Panc1 (cell line): ENCODE measurements at places on chromosomes 5 and 9.
A peak's percentile ranks its signal among the peaks of the same experiment; 100 is the strongest.

GRCh38 chr5:59189472-59190244 is 606.8 kb downstream of the RAB3C start:
- no peak for DNase-seq
- H3K4me3 ChIP-seq = no peak overlapping the region
- no peaks in the 10 kb centered on the region; the same call in 1 of the 2 replicates for H3K4me1 ChIP-seq
- no peaks in the 10 kb centered on the region for H3K36me3 ChIP-seq
- H3K27me3 ChIP-seq = peaks cover 3% of the 10 kb centered on the region; the same call in 1 of the 2 replicates

GRCh38 chr5:140214831-140215230 is 39.8 kb downstream of the CYSTM1 start:
- no peaks in the 10 kb centered on the region for H3K27me3 ChIP-seq
- no peak for DNase-seq
- H3K36me3 ChIP-seq = no peaks in the 10 kb centered on the region

DNA sequence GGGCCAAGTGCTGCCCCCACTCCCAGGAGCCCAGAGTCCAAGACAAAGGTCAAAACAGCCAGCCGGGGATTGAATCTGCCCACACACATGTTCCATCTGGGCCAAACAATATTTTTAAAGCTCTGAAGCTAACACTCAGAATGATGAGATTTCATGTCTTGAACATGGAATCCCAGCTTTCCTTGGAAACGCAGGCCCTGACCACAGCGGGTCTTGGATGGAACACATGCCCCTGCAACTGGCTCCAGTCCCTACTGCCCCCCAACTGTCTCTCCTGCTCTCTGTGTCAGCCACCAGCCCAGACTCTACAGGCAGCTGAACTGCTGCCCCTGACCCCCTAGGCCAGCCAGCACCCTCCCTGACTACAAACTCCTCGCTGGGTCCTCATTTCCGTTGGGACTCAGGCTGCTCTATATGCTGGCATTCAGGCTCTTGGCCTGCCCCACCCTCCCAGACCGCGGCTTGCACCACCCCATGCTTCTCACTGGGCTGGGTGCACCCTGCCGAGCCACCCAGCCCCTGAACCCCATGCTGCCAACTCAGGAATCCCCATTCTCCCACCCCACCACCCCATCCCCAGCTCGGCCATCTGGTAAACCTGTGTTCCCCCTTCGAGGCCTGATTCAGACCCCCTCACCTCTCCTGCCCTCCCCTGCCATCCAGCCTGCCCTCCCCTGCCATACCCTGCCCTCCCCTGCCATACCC is 71.7 kb downstream of the ADAMTS2 start:
- H3K36me3 ChIP-seq = no peaks in the 10 kb centered on the region
- no peak overlapping the region for H3K27ac ChIP-seq
- no peak overlapping the region for H3K4me3 ChIP-seq
- no peak for DNase-seq

GRCh38 chr5:150778517-150779396 is at the start of gene SMIM3:
Gene SMIM3, plus strand, starts transcription at chr5:150778757. Its CDS starts 16,684 bp downstream, at chr5:150795441.
- peaks cover 2% of the 10 kb centered on the region; the same call in 1 of the 2 replicates for H3K36me3 ChIP-seq
- DNase-seq = no peak
- peak within 1 kb of the TSS; percentile 88 for H3K4me3 ChIP-seq
- peaks cover 54% of the 10 kb centered on the region for H3K4me1 ChIP-seq

DNA sequence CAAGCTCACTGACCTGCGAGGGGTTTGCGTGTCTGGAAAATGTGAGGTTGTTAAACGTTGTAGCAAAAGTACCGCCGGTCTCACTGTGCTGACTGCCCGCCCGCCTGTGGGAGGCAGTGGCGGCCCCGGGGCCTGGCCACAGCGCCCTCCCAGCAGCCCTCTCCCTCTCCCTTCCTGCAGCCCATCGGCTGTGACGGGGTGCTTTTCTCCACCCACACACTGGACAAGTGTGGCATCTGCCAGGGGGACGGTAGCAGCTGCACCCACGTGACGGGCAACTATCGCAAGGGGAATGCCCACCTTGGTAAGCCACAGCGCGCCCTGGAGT is 6.2 kb downstream of the ADAMTSL2 start:
- no peak for DNase-seq
- H3K27ac ChIP-seq = no peak overlapping the region
- no peaks in the 10 kb centered on the region for H3K36me3 ChIP-seq
- H3K27me3 ChIP-seq = no peaks in the 10 kb centered on the region

GRCh38 chr9:79357194-79357593 is 214.6 kb upstream of the TLE4 start:
- H3K27me3 ChIP-seq = no peaks in the 10 kb centered on the region
- no peak for DNase-seq
- H3K36me3 ChIP-seq = no peaks in the 10 kb centered on the region
- H3K4me1 ChIP-seq = no peaks in the 10 kb centered on the region

DNA sequence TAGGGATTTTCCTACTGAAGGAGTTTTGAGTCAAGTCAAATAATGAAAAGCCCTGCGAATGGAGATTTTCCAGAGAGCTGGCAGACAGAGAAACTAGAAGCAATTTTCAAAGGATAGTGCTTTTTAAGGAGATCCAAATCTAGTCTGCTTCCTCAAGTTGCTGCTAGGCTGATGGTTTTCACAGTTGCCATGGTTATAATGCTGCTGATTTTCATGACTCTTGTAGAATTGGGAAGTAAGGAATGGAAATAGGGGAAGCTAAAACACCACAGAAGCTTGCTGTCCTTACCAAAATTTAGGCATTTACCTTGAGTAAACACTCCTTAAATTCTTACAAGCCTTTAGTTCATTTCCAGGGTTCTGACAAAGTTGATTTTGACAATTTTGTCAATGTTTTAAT is 30.1 kb upstream of the HAPLN1 start:
- no peaks in the 10 kb centered on the region for H3K27me3 ChIP-seq
- H3K36me3 ChIP-seq = no peaks in the 10 kb centered on the region
- no peak overlapping the region for H3K27ac ChIP-seq

DNA sequence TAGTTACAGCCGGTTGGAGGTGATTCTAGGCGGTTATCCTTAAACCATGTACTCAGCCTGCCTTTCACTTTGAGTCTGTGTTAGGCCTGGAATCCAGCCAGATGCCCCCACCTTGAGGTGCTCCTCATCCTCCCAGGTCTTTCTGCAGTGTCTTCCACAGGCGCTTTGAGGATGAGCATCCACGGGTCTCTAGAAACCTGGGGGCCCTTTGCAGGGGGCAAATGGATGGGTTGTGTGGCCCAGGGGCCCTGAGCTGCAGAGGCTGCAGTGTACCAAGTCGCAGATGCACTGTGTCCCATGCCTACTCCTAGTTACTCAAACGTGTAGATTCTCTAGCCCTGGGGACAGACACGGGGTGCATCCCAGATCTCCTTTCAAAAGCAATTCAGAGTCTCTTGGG is 242.1 kb upstream of the IRX1 start:
- H3K27ac ChIP-seq = no peak overlapping the region
- H3K4me3 ChIP-seq = no peak overlapping the region
- H3K4me1 ChIP-seq = no peaks in the 10 kb centered on the region
